ENCODE measurements at places on chromosomes 3 and 15.

GRCh38 chr3:11029948-11030347 is 37.4 kb downstream of the SLC6A1 start:
- DNase-seq: no peak

GRCh38 chr15:58466566-58466965 is 34.8 kb downstream of the LIPC start:
- no peak for DNase-seq

- DNase-seq: no peak
These were observed at the start of gene TM6SF1 for GRCh38 chr15:83106994-83107840. TSS of gene TM6SF1 (plus strand) at chr15:83107645. CDS start at chr15:83107681, 36 bp downstream.

- DNase-seq: no peak
These were observed 8.1 kb downstream of the RAD18 start for GRCh38 chr3:8954938-8955763.

- DNase-seq: no peak
These were observed 1.1 kb downstream of the TMEM158 start for GRCh38 chr3:45224824-45225464.

All from HCT116 (cell line).